MCF 10A (cell line): ENCODE measurements at places on chromosomes 5 and 9. TPM values are rescaled to one million over a fixed set of nuclear protein-coding genes. Genes with fewer than 3 reads are reported as not detected.

GRCh38 chr9:13478639-13479038, 199.1 kb upstream of the MPDZ start:
- peaks cover 9% of the 10 kb centered on the region for H3K4me1 ChIP-seq
- H3K27me3 ChIP-seq, result no peaks in the 10 kb centered on the region
- no peaks in the 10 kb centered on the region for H3K36me3 ChIP-seq
- H3K4me3 ChIP-seq, result no peak overlapping the region

BRD3OS gene
- total RNA-seq, result 13.3 and 15.2 TPM in 2 replicates

ABLIM3 gene
- total RNA-seq, result 168 and 206 TPM in 2 replicates

GRCh38 chr5:180648658-180649296, 623 bp downstream of the FLT4 start:
- H3K4me1 ChIP-seq, result peaks cover 6% of the 10 kb centered on the region
- DNase-seq, result no peak
- H3K36me3 ChIP-seq, result no peaks in the 10 kb centered on the region

DNA sequence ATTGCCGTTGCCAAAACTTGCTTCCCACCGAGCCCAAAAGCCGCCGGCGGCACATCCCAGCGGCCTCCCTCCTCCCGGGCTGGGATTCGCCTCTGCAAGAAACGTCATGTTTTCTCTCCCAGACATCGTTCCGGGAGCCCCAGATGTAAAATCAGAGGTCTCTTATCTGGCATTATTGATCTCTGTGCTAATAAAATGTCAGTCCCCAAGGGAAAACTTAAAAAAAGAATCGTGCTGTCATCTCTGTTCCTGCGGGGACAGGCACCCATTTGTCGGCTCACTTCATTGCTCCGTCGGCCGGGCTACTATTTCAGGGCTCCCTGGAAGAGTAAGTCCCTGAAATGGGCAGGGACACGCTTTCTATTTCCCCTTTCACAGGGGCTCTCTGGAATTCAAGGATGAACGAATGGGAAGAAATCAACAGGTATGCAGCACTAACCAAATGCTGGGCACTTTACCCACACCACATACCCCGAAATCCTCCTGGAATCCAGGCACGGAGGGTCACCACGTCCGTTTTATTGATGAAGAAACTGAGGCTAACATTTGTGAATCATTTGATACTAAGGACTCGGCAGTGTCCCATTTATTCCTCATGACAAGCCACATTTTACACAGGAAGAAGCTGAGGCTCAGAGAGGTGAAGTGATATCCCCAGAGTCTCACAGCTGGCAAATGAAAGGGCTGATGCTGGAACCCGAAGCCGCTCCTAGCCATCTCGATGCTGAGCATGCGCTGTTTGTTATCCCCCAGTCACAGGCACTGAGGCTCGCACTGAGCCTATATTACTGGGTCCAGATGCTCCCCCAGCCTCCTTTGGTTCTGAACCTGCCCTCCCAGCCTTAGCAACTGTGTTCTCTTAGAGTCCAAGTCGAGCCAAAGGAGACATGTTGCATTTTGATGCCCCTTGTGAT, 35.7 kb upstream of the MSX2 start:
- no peaks in the 10 kb centered on the region for H3K36me3 ChIP-seq
- DNase-seq, result no peak
- peaks cover 12% of the 10 kb centered on the region for H3K27me3 ChIP-seq
- H3K27ac ChIP-seq, result no peak overlapping the region
- no peak overlapping the region for H3K4me3 ChIP-seq
- H3K4me1 ChIP-seq, result peaks cover 9% of the 10 kb centered on the region

DNA sequence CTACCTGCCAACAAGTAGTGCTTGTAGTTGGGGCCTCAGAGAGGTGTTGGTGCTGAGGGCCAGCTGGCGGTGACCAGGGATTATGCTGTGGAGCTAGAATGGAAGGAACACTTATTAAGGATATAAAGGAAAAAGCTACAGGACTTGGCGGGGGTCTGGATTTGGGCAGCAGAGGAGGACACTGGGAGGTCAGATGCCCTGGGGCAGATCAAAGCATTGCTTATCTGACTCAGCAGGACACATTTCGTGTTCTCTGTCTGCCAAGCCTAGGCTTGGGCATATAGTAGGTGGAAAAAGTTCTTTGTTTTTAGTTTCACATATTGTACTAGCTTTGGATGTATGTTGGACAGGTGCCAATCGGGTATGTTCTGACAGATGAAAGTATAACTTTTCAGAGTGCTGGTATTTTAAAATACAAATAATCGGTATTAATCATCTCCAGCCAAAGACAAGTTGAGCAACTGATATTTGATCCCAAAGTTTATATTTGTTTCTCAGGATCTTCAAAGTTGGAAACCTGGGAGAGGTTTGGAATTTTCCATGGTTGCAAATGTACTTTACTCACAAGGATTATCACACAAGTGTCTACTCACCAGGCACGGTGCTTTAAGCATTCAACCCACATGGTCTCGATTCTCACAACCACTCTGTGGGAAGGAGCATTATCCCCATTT, 69.4 kb downstream of the IQGAP2 start:
- DNase-seq, result peak; percentile 96
- no peak overlapping the region for H3K4me3 ChIP-seq

DNA sequence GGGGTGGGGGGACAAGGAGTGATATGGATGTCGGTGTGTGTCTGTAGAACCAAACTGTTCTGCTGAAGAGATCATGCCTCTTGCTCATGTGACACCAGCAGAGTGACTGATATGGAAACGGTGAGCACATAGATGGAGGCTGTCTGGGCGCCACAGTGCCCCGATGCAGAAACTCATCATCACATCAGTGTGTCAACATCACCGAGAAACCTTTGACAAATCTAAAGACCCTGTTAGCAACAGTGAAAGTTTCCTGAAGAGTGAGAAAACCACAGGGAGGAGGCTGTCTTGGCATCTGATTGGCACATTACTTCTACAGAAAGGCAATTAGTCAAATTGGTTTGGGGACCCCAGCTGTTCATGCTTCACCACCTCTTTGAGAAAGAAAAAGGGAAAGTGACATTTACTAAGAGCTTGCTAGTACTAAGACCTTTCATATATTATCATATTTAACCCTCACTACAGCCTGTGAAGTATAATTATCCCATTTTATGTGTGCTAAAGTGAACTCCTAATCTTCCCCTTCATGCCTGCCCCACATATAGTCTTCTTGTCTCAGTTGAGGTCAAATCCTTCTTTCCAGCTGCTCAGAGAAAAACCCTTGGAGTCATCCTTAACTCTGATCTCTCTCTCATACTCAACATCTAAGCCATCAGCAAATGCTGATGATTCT, 25.6 kb downstream of the CSF2 start:
- H3K4me1 ChIP-seq, result peaks cover 35% of the 10 kb centered on the region
- no peak for DNase-seq
- H3K27me3 ChIP-seq, result no peaks in the 10 kb centered on the region
- no peaks in the 10 kb centered on the region for H3K36me3 ChIP-seq
- H3K4me3 ChIP-seq, result no peak overlapping the region

DNA sequence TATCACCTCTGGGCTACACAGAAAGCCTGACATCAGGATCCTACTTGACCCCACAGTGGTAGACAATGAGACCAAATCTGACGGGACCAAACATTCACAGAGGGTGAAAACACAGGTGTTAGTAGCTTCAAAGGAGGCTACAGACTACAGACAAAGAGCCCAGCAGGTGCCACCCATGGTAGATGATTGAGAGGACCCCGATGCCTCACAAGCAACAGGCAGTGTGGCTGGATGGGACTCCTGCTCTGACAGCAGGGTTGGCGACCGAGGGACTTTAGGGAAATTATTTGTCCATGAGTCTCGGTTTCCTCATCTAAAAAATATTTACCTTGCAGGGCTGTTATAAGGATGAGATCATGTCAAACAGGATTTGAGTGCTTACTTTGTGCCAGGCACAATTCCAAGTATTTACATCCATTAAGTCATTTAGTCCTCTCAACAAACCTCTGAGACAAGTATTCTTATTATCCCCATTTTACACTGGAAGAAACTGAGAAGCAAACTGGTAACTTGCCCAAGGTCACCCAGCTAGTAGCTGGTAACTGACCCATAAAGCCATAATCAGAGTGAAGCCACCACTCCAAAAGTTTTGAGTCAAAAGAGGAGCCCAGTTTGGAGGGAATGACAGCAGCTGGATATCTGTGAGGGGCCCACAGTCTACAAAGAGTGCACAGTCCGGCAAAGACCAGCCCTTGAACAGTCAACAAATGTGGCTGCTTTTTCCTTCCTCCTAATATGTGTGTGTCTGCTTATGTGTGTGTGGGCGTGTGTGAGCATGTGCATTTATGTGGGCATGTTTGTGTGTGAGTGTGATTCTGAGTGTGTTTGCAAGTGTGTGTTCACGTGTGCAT, 502.0 kb downstream of the BNC2 start:
- DNase-seq, result peak; percentile 14
- H3K4me1 ChIP-seq, result no peaks in the 10 kb centered on the region
- H3K27ac ChIP-seq, result no peak overlapping the region
- no peaks in the 10 kb centered on the region for H3K36me3 ChIP-seq

GRCh38 chr5:40021007-40021406, 596.2 kb upstream of the DAB2 start:
- no peaks in the 10 kb centered on the region for H3K27me3 ChIP-seq
- no peak for DNase-seq
- no peaks in the 10 kb centered on the region for H3K36me3 ChIP-seq

- H3K27ac ChIP-seq, result peak overlapping the region; percentile 2
- H3K36me3 ChIP-seq, result peaks cover 44% of the 10 kb centered on the region
- no peak overlapping the region for H3K4me3 ChIP-seq
- DNase-seq, result peak; percentile 45
- H3K27me3 ChIP-seq, result no peaks in the 10 kb centered on the region
Measured at GRCh38 chr5:177537389-177538361, 16.7 kb downstream of the FAM193B start.

DNA sequence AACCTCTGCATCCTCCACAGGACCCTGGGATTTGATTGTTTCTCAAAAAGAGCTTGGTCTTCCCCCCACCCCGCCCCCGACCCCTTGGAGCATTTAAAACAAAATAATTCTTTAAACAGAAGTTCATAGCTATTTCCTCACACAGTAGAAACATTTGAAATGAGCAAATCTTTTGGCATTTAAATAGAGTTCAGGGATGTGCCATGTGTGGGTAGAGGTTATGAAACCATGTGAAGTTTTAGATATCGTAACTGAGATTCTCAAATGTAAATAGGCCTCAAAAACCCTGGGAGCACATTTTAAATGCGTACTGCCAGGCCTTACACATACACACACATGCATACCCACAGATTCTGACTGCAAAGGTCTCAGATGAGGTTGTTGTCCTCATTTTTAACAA, 66.5 kb downstream of the EPB41L4B start:
- peak; percentile 74 for DNase-seq
- peak overlapping the region; percentile 59 for H3K4me3 ChIP-seq
- H3K27me3 ChIP-seq, result no peaks in the 10 kb centered on the region
- peaks cover 56% of the 10 kb centered on the region for H3K4me1 ChIP-seq
- peak overlapping the region; percentile 96 for H3K27ac ChIP-seq

DNA sequence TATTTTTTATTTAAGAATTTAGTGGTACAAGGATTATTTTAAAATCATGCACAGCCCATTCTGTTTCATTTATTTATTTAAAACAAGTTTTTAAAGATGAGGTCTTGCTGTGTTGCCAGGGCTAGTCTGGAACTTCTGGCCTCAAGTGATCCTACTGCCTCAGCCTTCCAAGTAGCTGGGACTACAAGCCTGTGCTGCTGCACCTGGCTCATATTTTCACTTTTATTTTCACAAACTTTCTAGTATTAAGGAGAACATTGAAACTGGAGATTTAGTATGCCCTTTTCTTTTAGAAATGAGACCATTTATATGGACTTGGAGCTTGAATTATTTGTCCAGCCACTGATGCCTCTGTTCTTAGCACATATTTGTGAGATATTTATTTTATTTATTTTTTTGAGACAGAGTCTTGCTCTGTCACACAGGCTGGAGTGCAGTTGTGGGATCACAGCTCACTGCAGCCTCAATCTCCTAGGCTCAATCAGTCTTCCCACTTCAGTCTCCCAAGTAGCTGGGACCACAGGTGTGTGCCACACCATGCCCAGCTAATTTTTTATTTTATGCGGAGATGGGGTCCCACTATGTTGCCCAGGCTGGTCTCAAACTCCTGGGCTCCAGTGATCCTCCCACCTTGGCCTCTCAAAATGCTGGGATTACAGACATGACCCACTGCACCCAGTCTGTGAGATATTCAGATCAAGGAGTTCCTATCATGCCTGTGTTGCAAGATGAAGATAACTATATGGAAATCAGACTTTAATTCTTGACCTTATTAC, 7.4 kb downstream of the DMXL1 start:
- H3K27ac ChIP-seq, result no peak overlapping the region
- H3K27me3 ChIP-seq, result no peaks in the 10 kb centered on the region
- no peak overlapping the region for H3K4me3 ChIP-seq

SSNA1 gene
- 81.4 and 82.6 TPM in 2 replicates for total RNA-seq

GRCh38 chr5:128772356-128772755, 192.9 kb upstream of the SLC27A6 start:
- peaks cover 18% of the 10 kb centered on the region for H3K4me1 ChIP-seq
- no peak overlapping the region for H3K4me3 ChIP-seq
- no peaks in the 10 kb centered on the region for H3K27me3 ChIP-seq
- H3K36me3 ChIP-seq, result no peaks in the 10 kb centered on the region

- H3K36me3 ChIP-seq, result no peaks in the 10 kb centered on the region
- no peak overlapping the region for H3K4me3 ChIP-seq
- no peak overlapping the region for H3K27ac ChIP-seq
- no peak for DNase-seq
- H3K27me3 ChIP-seq, result no peaks in the 10 kb centered on the region
Measured at GRCh38 chr5:137268646-137269045, 230.5 kb downstream of the SPOCK1 start.

DNA sequence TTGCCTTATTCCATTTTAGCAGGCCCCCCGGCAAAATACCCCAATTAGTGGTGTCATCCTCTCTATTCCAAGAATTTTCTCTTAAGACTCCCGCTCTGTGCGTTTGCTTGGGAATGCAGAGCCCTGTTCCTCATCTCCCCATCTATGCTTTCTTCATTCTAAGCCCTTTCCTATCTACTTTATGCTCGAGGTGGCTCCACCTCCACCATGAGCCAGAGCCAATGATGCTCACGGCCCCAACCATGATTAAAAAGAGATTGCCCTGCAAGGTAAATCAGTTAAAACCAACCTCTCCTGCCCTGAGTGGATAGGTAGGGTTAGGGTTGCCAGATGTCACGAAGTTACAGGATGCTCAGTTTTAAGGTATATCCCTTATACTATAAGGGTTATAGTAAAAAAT, 677 bp upstream of the TXNDC15 start:
- peaks cover 27% of the 10 kb centered on the region for H3K4me1 ChIP-seq
- peak overlapping the region; percentile 98 for H3K4me3 ChIP-seq
- H3K27ac ChIP-seq, result no peak overlapping the region
- no peaks in the 10 kb centered on the region for H3K27me3 ChIP-seq
- peaks cover 21% of the 10 kb centered on the region for H3K36me3 ChIP-seq
